ENCODE measurements at places on chromosomes 16 and 17.

GRCh38 chr17:78387977-78388941 is 9.8 kb downstream of the PGS1 start:
- peak; percentile 61 for DNase-seq

DNA sequence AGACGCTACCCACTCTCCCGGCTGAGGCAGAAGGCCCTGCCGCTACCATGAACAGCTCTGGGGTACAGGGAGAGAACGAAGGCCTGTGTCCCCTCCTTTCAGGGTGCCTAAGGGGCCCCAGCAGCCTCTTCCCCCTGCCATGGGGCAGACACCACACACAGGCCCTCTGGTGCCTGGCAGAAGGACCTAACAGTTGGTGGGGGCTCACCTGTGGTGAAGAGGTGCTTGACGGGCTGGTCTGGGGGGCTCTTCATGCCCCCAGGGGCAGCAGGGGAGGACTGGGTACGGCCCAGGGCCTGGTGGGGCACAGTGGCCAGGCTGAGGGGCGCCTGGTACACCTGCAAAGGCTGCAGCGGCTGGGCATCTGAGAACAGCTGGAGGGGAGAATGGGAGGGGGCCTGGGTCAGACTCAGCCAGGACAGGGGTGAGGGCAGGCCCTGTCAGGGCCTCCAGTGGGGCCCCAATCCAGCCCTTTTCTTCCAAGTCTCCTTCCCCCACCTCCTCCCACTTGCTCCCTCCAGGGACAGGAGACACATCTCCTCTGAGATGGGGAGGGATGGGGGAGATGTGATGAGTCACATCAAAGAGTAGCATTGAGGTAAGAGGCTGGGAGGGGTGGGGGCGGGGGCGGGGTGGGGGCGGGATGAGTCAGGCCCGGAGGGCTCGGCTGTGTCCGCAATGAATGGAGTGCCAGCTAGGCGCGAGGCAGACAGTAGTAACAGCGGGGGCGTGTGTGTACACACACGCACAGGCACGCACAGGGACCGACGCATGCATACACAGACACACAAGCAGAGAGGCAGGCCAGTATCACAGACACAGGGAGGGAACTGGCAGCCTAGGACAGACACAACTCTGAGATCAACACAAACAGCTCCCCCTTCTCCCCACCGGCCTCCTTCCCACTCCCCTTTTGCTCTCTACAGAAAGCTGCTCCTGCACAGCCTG is 16.1 kb downstream of the G6PC3 start:
- peak; percentile 85 for DNase-seq

GRCh38 chr16:9139965-9140364 is 48.5 kb downstream of the HAPSTR1 start:
- peak; percentile 31 for DNase-seq

DNA sequence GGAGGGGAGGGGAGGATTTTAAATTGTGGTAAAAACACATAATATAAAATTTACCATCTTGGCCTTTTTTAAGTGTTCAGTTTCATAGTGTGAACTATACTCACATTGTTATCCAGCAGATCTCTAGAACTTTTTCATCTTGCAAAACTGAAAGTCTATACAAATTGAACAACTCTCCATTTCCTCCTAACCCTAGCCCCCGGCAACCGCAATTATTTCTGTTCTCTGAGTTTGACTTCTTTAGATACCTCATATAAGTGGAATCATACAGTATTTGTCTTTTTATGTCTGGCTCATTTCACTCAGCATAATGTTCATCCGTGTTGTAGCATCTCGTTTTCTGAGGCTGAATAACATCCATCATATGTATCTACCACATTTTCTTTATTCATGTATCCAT is 30.0 kb upstream of the MRTFB start:
- DNase-seq, result no peak

- DNase-seq, result no peak
Observed at GRCh38 chr17:43211123-43211479, 574 bp upstream of the TMEM106A start.

- no peak for DNase-seq
Observed at GRCh38 chr16:85991856-85992255, 92.9 kb downstream of the IRF8 start.

GRCh38 chr17:14301279-14302090 is 604 bp downstream of the HS3ST3B1 start:
- peak; percentile 42 for DNase-seq

- peak; percentile 8 for DNase-seq
Observed at GRCh38 chr17:74408262-74408661, 23.6 kb upstream of the GPRC5C start.

GRCh38 chr17:69147460-69147859 is 5.8 kb upstream of the ABCA6 start:
- no peak for DNase-seq

GRCh38 chr16:3946604-3947180 is 66.2 kb upstream of the CREBBP start:
- DNase-seq, result no peak

DNA sequence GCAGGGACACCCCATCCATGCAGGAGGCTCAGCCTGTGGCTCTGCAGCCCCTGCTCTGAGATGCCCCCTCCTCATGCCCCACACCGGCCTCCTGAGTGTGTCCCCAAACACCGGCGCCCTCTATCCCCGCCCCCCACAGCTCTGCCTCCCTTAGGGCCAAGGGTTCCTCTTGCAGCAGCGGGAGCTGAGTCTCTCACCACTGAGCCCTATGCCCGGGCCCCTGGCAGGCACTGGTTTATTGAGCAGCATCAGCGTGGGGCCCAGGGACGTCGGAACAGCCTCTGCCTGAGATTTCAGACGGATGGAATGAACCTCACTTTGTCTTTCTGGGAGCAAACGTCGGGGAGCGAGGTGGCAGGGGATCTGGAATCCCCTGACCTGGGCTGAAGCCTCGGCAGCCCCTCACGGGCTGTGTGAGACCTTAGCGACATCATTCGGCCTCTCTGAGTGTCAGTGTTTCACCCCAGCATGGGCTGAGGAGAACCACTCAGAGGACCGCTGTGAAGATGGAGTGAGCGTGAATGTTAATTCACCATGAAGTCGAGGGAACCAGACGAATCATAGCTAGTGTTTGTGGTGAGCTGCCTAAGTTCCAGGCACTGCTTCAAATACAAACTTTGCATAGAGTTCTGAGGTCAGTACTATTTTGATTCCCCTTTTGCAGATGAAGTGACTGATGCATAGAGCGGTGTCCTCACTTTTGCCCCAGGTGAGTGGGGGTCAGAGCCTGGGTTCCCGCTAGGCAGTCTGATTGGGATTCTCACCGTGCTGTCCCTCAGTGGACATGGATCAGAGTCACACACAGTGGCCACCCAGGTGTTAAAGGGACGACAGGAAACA is 5.3 kb upstream of the C16orf74 start:
- DNase-seq, result peak; percentile 27

- peak; percentile 12 for DNase-seq
Observed at GRCh38 chr17:57215317-57215716, 41.0 kb upstream of the MSI2 start.

DNA sequence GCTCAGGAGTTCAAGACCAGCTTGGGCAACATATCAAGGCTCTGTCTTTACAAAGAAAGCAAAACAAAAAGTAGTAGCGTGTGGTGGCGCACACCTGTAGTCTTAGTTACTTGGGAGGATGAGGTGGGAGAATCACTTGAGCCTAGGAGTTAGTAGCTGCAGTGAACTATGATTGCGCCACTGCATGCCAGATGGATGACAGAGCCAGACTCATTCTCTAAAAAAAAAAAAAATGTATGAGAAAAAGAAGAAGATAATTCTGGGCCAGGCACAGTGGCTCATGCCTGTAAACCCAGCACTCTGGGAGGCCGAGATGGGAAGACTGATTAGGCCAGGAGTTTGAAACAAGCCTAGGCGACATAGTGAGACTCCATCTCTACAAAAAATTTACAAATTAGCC is 28.5 kb downstream of the STAT5B start:
- DNase-seq, result peak; percentile 64

DNA sequence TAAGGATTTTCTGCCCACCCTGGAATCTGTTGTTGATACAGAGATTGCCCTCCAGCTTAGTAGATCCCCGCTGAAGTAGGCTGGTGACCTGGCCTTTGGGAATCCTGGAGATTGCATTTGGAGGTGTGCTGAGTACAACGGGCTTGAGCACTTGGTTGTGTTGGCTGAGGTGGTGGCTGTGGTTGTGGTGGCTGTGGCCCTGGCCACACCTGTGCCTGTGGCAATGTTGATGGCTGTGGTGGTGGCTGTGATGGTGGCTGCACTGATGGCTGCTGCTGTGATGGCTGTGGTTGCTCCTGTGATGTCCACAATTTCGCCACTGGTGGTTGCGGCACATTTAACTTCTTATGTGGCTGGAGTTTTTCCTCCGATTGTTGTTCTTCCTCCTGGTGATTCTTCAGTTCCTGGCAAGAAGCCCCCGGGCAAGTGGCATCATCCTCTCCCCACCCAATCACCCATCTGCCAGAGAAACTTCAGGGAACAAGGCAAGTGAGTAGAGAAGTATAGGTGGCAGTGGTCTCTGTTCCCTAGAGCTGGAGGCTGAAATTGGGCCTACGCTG is 4.2 kb downstream of the CCDC200 start:
- DNase-seq, result no peak

- DNase-seq, result no peak
Observed at GRCh38 chr17:38632334-38632733, 26.6 kb upstream of the SRCIN1 start.

DNA sequence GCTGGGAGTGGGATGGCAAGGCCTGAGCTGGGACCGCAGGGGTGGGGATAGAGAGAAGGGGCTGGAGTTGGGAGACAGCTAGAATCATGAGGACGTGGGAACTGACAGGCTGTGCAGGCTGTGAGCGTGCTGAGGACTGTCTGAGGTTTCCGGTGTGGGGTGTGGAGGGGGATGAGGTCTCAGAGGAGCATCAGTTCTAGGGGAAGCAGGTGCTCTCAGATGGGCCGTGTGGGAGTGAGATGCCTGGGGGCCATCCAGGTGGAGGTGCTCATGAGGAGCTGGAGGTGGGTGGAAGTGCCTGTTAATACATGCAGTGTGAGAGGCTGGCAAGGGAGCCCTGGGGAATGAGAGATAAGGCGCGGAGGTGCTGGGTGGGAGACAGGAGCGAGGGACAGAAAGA is 27.2 kb downstream of the HASPIN start:
- no peak for DNase-seq

- DNase-seq, result peak; percentile 44
Observed at GRCh38 chr17:28878981-28879380, 18.6 kb downstream of the FLOT2 start.

- peak; percentile 91 for DNase-seq
Observed at GRCh38 chr17:64230791-64231408, 32.2 kb downstream of the TEX2 start.

DNA sequence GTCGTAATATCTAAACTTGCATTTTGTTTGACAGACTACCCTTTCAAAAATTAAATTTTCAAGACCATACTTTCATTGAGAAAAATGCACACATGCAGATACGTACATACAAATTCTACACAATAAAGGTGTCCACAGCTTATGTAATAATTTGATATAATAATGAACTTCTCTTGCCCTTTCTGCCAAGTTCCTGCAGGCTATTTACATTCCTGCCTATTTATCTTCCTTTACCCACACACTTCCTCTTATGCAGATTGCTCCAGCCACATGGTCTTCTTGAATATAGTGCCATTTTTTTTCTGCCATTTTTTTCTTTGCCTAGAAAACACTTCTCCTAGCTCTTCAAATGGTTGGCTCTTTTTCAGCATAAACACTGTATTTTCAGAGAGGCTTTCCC is 826.9 kb upstream of the CDH8 start:
- DNase-seq, result no peak

GRCh38 chr17:4365628-4366326 is 698 bp downstream of the UBE2G1 start:
- DNase-seq, result no peak

- DNase-seq, result no peak
Observed at GRCh38 chr16:28826141-28826540, 3.3 kb downstream of the ATXN2L start.

DNA sequence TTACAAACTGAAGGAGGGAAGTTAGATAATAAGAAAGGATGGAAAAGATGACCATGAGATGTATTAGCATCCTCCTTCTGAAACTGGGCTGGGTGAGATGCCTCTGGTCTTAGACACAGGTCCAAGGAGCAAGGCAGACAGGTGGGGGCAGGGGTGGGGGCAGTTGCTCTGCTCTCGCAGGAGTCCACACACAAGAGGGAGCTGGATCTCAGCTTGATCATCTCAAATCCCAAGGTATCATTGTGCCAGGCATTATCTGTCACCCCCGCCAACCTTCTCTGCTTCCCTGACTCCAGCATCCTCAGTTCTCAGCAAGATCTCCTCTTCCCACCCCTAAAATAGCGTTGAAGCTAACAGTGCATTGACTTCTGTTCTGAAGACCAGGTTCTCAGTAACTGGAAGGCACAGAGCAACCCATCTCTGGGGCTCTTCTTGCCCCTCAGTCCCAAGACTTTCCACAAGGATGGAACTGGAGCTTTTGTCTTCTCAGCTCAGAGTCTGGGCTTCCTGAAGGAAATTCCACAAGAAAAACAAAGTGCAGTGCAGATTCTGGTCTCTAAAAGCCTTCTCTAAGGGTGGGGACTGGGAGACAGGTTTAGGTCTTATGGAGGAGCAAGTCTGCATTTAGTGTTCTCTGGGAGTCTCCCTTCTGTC is 1.6 kb downstream of the FLOT2 start:
- DNase-seq, result no peak

DNA sequence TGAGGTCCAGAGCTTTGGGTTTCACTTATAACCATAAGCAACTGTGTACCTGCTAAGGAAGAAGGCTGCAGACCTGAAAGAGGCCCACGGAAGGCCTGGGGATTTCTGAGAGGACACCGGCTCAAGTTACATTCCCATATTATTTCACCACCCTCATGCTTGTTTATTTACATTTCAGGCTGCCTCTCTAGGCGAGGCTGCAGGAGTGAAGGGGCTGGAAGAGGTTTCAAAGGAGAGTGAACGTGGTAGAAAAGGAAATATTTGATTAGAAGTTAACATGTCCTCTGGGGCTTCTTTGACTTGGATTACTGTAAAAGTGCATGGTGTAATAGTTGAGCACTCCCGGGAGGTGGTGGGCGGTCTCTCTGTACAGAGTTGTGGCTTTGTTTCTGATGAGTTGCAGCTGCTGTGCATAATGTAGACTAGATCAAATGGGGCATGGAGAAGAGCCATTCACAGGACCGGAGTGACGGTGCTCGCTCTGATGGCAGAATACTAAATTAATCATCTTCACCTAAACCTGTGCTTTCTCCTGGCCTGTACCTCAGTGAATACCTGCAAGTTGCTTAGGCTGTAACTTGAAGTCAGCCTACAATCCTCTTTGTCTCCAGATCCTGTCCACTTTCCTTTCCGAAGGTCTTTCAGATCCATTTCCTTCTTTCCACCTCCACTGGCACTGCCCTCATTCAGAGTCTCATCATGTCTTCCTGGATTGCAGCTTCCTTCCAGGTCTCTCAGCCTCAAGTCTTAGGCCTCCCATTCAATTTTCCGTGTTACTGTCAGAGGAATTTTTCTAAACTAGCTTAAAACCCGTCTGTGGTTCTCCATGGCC is 1.9 kb upstream of the CPD start:
- DNase-seq, result peak; percentile 93

- DNase-seq, result no peak
Observed at GRCh38 chr17:17669580-17670235, 11.6 kb upstream of the RAI1 start.

Measured in fibroblast of lung (primary cell).